CD4-positive, alpha-beta T cell (primary cell): ENCODE measurements at places on chromosomes 7 and 10.

- no peak for DNase-seq
Measured at GRCh38 chr7:111076205-111076604, 14.7 kb upstream of the LRRN3 start.

- no peak for DNase-seq
Measured at GRCh38 chr10:63107943-63108437, 25.1 kb upstream of the NRBF2 start.

DNA sequence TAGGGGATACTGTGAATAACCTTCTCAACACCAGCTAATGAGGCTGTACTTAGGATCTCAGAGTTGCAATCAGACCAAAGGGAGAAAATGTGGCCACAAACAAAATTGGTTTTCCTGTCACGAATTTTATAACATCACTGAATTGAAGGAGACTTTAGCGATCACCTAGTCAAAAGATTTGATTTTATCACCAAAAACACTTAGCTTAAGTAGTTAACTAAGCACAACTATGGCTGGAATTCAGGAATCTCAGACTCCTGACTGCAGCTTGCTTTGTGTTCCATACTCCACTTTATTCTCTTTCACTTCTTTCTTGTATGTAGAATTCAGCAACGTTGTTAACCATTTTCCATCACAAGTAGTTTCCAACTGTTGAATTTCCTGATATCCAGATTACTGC is 152.0 kb downstream of the SLC16A9 start:
- no peak for DNase-seq

DNA sequence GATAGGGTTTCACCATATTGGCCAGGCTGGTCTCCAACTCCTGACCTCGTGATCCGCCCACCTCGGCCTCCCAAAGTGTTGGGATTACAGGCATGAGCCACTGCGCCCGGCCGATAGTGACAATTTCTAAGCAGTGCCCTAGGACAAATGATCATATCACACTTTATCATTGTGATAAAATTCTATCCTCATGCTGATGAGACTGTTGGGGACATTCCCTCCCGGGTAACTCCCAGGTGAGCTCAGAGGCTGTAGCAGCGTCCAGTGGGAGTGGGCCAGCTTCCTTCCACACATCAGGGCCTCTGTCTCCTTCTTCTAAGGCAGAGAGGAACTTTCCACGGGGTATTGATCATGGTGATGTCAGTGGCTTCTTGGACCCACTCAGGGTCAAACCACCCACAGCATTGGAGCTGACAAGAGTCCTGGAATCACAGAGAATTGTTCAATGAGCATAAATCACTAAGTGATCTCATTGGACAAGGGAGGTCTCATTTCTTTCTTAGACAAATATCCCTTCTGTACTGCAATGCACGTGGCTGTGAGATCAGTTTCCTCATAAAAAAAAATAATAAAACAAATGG is 256.1 kb downstream of the KLF6 start:
- DNase-seq, result no peak

DNA sequence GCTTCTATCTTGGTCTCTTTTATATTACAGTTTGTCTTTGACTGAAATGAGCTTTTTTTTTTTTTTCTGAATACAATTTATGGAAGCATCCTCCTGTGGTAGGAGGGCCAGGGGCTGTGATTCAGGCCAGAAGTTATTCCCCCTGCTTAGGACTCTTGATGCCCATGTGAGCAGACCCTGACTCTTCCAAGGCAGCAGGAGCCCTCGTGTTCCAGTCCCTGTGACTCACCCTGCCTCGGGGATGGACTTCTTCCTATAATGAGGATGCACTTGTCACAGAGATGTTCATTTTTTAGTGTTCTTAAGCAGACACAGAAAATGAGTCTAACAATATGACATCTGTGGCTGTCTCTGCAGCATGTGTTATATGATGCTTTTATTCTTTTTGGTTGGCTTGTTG is 1293.7 kb upstream of the AUTS2 start:
- no peak for DNase-seq

DNA sequence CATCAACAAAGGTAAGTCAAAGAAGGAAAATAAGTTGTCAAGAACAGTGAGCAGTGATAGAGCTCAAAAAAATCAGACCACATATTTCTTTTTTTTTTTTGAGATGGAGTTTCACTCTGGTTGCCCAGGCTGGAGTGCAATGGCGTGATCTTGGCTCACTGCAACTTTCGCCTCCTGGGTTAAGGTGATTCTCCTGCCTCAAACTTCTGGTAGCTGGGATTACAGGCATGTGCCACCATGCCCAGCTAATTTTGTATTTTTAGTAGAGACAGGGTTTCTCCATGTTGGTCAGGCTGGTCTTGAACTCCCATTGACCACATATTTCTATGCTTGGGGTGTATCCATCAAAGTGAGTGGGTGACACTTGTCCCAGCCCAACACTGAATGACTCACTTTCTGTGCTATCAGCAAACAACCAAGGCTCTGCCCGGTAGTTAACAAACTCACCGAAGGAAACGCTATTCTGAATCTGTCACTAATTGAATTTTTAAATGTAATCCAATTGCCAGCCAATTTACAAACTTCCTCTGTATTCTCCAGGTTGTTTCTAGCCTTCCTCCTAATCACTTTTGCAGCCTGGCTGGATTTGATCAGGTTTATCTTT is 19.6 kb upstream of the SMNDC1 start:
- no peak for DNase-seq

GRCh38 chr7:98619450-98620321 is 2.6 kb downstream of the NPTX2 start:
- no peak for DNase-seq

DNA sequence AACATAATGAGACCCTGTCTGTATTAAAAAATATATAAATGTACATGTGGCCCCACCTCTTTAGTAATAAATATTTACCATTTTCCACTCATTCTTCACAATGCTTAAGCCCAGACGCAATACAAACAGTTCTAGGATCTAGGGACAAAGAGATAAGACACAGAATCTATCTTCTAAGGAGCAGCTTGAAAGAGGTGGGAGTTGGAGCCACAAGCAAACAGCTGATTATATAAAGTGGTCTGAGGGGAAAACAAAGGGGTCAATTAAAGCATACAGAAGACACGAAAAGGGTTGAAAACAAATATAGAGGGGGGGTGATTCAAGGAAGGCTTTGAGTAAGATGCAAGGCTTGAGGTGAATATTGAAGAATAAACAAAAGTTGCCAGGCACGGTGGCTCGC is 43.1 kb downstream of the UBE2H start:
- DNase-seq, result no peak

DNA sequence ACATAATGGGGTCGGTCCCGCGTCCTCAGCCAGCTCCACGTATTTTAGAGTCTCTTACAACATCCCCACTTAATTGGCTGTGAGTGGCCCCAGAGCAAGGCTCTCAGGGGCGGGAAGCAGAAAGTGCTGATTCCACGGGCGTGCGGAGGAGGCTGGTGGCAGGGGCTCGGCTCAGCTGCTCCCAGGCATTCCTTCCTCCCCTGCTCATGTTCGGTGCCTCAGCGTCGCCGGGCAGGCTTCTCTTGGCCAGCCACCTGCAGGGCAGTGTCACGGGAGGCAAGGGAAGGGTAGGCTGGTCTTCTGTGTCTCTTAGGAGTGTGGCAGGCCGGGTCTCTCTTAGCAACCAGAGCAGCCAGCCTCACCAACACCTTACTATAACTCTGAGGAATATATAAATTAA is 33.8 kb downstream of the IL15RA start:
- DNase-seq, result no peak
